ENCODE measurements at places on chromosomes 7 and 10.

DNA sequence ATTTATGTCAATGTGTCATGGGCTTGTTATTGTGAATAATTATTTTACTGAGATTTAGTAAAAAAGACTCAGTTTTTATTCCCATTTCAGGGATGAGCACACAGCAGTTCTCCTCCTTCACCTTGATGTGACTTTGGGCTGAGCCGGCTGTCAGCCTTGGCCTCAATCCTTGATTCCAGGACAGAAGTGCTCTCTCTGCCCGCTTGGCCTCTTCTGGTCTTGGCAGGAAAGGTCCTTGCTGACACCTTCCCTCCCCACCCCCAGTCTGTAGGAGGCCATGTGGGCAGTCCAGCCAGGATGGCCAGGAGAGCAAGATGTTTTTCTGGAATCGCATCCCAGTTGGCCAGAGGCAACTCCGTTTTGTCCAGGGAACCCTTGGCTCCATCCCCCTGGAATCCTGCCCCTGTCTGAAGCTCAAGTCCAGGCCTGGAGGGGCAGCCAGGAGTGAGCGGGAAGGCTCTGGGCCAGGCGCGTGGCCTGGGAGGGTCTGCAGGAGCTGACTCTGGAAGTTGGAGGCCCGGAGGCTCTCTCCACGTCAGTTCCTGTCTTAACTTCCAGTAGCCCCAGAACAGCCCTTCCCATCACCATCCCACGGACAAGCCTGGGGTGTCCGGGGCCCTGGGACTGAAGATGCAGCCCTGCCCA is 100.9 kb downstream of the PDGFA start:
- no peak for DNase-seq

DNA sequence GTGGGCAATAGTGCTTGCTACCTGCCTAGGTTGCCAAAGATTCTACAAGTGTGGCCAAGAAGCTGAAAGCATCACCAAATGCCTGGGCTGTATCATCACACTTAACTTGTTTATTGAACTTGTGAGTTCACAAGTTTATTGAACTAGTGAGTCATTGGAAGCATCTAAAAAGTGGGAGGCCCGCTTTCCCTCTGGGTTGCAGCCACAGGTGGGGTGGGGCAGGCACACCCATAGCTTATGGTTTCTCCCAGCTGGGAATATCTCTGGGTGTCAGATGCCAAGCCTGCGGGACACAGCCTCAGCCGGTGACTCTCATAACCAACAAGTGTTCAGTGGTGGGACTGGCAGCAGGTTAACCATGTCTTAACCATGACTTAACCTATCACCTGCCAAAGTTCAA is 145.9 kb upstream of the FAM13C start:
- no peak for DNase-seq

GRCh38 chr10:131246775-131247174 is 64.7 kb downstream of the TCERG1L start:
- DNase-seq = no peak

DNA sequence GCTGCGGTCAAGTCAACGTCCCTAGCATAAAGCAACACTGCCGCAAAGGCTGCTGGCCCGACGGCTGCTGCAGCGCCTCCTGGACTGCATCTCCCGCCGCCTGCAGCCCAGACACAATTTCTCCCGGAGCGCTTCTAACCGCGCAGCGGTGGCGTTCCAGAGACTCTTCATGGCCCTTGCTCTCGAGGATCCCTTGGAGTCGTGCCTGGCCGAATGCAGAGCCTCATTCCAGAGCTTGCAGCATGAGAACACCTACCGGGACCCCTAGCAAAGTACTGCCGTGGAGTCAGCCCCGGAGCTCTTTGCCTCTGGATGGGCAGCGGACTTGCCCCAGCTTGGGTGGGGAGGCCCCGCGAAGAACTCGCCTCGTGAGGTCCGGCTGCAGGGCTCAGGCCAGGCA is 79.7 kb upstream of the ZNF32 start:
- DNase-seq = no peak

- no peak for DNase-seq
Observed at GRCh38 chr10:12198156-12198555, 2.2 kb downstream of the CDC123 start.

GRCh38 chr10:93482145-93482834 is at the start of gene MYOF:
Gene MYOF, minus strand, starts transcription at chr10:93482334. Its CDS starts 140 bp downstream, at chr10:93482194.
- peak; percentile 53 for DNase-seq

DNA sequence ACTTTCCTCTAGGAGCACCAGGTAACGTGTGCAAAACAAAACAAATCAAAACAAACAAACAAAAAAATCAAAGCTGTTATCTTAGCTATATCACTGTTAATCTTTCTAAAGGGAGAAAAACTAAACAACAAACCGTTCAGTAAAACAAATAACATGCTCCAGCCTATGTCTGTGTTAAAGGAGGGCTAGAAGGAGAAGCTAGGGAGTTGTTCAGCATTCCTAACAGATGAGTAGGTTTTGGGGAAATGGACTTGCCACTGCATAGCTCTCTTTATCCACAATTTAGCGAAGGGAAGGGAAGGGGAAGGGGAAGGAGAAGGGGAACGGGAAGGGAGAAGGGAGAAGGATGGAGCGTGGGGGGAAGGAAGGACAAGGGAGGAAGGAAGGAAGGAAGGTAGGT is 134.2 kb upstream of the AKR1E2 start:
- DNase-seq = no peak

DNA sequence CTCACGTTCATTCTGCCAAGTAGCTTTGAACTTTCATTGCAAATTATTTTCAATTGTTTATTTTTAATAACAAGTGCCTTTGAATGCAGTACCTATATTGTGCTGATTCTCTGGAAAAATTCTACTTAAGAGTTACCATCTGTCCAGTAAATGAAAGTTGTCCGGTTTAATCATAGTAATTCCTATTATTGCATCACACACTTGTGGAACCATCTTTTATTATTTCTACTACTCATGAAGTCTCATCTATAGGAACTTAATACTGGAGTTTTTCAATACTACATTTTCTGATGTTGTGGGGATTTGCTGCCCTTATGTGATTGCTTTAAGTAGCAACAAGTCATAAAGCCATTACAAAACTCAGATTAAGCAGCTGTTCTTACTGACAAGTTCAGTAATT is 16.5 kb upstream of the SKAP2 start:
- no peak for DNase-seq

DNA sequence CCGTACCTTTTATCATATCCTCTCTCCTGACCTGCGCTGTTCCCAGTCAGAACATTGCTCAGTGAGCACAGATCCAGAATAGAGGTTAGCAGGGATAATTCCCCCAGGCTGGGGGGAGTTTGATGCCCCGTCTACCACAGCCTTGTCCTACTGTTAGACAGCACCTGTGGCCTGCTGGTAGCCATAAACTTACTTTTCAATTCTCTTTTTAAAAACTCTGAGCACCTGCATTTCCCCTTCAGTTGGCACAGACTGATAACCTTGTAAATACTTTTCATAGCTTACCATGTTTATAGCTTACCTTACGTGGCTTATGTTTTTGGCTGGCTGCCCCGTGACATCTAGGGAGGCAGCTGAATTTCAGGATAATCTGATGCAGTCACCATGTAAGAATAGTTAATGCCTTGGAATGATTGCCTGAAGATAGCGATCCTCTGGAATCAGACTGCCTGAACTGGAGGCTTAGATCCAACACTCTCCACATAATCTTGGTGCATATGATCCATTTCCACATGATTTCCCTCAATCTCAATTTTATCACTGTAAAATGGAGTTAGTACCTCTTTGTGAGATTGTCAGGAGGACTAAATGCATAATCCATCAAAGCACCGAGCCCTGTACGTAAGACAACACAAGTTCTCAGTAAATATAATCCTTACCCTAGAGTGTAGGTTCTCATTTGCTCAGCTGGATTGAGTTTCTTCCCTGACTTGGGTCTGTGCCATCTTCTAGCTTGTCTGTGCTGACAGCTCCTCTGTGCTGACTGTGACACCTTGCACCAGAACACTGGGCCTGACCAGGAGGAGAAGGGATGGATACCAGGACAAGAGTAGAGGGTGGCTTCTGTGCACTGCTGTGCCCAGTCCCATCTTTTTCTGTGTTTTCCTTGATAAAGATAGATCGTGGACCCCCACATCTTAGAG is 111.7 kb upstream of the GJD4 start:
- no peak for DNase-seq

- no peak for DNase-seq
Observed at GRCh38 chr7:1223196-1223981, 9.3 kb upstream of the UNCX start.

GRCh38 chr7:111750228-111750627 is 187.9 kb upstream of the IMMP2L start:
- DNase-seq = no peak
